ENCODE measurements at places on chromosomes 7 and 10.

- no peak for DNase-seq
Observed at GRCh38 chr7:68276725-68277124, 1280.1 kb downstream of the TYW1 start.

DNA sequence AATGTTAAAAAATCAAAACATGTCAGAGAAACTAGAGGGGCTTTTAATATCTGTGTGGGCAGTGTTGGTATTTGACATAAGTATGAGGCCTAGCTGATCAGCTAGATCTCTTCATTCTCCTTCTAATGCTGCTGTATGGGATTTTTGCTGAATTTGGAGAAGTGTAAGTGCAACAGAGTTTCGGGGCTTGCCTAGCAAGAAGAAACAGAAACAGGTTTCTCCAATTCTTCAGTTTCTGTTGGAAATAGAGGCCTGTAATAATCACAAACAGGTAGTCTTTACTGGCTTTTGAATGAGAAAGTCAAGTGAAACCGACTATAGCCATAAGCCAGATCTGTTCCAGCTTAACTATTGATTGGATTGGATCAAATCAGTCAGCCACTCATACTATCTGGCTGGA is 96.4 kb upstream of the PCLO start:
- no peak for DNase-seq

DNA sequence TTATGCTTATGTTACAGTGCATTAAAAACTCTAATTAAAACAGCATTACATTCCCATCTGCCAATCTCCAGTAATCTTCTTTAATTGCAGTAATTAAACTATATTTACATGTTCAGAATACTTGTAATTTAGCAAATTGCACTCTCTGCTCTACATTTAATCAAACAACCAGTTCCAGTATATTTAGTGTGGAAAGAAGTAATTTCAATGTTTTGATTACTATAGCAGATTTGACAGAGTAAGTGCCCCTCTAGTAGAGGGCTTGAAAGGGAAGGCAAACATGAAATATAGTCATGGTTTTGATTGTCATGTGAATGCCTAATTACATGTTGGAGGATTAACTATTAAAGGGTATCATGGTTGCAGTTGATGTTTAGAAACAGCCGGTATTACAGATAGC is 739.7 kb downstream of the AUTS2 start:
- DNase-seq, result no peak

DNA sequence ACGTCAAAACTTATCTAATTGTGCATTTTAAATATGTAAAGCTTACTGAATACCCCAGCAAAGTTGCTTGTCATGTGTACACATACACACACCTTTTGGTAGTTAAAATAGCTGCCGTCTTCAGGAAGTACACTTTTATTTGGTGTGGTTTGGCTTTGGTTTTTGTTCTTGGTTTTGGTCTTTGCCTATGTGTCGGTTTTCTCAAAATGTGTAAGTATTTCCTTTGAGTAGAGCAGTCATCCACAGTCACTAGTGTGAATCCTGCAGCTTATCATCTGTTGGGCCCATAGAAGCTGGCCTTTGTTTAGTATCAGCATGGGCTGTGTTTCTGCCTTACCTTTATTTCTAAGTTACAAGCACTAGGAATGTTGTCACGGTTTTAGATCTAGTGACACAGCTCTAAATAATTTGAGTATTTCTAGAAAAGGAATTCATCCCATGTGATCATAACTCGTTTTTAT is 35.3 kb downstream of the NET1 start:
- DNase-seq, result no peak

DNA sequence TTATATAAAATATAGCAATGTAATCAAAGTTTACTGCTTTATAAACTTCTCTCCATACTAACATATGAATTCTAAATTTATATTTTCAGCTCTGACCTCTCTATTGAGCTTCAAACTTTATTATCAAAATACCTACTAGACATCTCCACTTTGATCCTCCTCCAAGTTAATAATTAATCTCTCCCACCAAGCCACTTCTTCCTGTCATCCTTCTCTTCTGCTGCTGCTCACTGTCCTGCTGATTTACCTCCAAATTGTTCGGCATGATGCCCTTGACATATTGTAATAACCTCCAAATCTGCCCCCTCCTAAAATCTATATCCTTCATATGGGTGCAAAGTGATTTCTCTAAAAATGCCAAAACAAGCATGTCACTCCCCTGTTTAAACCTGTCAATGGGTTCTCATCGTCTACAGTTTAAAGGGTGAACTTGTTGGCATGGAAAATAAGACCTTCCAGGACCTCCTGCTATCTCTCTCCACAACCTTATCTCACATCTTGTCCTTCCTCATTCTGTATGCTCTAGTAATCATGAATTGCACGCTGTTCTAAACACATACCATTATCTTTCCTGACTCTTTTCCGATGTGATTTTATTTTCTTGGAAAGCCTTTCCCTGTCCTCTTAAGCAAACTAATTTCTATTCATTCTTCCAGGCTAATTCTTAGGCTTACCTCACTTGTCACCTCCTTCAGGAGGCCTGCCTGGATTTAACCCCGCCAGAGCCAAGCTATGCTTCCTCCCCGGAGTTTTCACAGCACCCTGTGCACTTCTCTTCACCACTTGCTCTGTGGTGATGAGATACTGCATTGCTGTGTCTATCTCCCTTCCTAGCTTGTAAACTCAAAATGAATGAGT is 52.1 kb upstream of the STK17A start:
- no peak for DNase-seq

DNA sequence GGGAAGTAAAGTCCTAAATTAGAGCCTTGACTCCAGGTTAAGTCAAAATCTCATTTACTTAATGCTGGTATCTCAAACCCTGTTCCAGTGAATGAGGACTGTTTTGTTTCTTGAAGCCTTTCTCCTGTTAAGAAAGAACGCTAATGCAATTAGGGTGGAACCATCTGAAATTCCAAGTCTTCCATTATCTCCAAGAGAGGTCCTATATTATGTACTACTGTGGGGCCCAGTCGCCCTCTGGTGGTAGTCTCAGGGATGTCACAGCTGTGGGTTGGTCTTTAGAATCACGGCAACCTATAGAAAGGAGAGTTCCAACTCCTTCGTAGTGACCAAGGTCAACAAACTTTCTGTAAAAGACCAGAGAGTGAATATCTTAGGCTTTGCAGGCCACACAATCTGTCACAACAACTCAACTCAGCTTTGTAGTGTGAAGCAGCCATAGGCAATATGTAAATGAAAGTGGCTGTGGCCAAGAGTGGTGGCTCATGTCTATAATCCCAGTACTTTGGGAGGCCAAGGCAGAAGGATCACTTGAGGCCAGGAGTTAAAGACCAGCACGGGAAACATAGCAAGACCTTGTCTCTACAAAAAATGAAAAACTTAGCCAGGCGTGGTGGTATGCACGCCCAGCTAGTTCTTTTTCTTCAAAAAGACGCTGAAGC is 9.3 kb downstream of the RPP38 start:
- DNase-seq, result no peak

DNA sequence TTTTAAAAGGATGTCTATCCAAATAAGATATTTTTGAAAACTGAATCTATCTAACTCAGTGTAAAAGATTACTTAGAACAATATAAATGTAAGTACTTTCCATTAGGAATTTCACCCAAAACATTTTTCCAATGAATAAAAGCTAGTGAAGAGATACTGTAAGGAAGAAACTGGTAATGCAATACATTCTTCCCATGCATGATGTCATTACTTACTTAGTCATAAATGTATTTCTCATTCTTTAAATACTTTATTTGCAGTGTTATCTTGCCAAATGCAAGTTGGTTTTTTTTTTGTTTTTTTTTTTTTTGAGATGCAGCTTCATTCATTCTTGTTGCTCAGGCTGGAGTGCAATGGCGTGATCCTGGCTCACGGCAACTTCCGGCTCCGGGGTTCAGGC is 265.6 kb downstream of the PHF14 start:
- no peak for DNase-seq

DNA sequence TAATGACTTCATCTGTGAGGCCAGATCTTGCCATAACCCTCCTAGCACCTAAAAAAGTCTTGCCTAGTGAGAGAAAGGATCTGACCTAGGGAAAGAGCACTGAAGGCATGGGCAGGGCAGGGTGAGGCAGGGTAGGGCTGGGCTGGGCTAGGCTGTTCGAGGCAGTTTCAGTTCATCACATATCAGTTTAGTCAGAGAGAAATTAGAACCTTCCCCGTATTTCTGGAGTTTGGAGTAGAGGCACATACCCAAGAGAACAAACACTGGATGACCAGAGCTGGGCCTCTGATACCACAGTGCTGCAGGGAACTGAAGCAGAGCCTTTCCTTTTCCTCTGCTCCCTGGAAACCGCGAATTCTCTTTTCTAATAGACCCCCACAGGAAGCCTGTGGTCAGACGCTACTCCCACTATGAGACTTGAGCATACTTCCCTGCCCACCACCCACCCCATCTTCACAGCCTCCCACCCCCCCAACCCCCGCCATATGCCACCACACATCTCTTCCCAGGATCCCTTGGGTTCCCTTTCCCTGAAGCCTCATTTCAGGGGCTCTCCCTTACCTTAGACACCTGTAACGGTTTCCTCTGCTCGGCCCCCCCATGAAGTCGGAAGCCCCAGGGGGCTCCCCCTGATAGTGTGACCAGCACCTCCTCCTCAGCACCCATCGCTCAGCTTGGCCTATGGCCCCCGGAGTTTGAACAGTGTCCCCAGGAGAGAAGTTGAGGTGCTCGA is 406 bp downstream of the SYNPO2L start:
- no peak for DNase-seq

DNA sequence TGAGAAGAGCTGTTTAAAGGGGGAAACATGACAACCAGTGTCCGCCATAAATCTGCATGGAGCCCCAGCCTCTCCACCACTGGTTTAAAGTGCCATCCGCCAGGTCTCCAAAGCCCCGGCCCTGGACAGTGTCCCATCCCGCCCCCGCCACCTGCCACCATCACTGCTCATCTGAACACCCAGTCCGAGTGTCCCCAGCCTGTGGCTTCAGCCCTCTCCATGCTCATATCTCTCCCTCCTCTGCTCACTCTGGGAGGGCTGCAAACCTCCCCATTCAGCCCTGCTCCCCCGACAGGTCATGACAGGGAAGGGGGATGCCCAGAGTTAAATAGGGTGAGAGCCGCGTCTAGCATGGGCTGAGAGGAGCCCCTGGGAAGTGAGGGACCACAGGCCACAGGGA is 266.2 kb downstream of the DNAJB6 start:
- no peak for DNase-seq

- DNase-seq, result no peak
Observed at GRCh38 chr10:5896208-5897052, 6.4 kb downstream of the FBH1 start.

DNA sequence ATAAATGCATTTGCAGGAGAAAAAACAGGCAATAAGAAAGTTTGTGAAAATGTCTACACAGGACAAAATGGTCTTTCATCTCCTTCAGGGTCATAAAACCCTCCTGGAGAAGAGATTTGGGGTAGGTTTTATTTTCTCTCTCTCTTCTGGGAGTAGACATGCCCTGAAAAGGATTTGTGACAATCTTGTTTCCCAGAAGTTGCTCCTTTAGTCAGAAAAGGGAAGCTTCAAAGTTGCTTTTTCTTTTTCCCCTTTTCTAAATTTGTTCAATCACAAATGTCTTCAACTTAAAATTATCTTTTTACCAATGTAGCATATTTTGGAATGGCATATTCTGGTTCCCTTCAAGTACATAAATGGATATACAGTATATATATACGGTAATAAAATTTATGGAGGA is 9.4 kb upstream of the ANKRD22 start:
- no peak for DNase-seq

DNA sequence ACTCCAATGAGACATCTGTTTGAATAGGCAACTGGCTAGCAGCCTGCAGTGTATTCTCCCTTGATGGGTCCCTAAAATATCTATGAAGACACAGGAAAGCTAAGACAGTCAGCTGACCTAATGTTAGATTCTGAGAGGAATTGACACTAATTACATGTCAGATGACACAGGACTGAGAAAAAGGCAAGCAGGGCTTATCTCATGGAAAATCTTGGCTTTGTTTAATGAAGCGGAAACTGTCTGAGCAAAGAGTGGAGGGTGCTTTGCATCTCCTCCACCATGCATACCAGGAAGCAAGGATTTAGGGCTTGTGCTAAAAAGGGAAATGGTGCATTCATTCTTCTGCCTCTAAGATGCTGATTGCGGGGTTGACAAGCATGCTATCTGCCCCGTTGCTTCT is 135.5 kb upstream of the GLI3 start:
- DNase-seq, result no peak

GRCh38 chr7:112646783-112647182 is 143.4 kb downstream of the TMEM168 start:
- DNase-seq, result no peak

- DNase-seq, result no peak
Observed at GRCh38 chr10:86024281-86025041, 342.1 kb downstream of the GRID1 start.

DNA sequence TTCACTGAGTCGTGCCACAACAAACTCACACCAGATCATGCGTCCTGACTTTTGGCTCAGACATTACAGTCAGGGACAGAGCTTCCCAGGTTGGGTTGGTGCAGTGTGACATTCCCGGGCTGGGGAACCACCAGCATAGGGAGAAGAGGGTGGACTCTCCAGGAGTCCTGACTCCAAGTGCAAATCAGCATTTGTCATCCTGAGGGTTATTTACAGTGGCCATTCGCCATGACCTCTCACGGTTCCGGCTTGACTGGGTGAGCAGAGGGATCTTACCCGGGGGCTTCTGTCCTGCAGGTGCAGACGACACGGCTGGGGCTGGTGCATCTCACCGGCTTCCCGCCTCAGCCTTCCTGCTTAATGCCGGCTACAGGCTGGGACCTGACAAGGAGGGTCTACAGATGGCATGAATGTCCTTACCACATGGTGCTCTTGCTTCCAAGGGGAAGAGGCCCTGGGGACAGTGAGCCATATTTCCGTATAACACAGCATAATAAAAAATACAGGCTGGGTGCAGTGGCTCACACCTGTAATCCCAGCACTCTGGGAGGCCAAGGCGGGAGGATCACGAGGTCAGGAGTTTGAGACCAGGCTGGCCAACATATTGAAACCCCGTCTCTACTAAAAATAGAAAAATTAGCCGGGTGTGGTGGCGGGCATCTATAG is 12.5 kb upstream of the INTS1 start:
- DNase-seq, result no peak

DNA sequence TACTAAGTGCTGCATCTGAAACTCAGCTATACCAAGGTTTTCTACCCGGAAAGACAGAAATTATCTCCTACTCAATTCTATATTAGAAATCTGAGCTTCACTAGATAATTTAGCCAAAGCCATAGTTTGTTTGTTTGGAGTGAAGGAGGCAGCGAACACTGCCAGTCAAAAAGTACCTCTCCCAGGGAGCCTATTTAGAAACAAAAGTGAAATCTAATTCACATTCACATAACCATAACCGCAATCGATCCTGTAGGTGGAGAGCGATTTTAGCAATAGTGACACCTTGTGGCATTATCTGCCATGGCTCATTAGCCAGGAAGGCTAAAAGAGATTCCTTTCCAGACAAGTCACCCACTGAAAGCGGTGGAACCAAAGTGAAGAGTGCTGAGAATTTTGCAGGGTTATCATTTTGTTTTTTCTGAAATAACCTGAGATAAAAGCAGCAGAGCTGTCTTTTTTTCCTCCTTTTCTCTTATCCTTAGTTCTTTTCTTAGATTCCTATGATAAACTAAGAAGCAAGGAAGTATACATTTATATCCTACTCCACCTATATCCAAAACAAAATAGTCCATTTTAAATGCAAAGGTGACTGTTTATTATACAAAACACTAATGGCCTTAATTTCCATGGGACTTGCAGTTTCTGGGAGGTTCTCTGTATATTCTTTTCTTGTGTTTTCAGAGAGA is 83.7 kb upstream of the BET1 start:
- DNase-seq, result no peak

- DNase-seq, result no peak
Observed at GRCh38 chr10:71648933-71649320, 70.7 kb downstream of the C10orf105 start.

- DNase-seq, result no peak
Observed at GRCh38 chr10:49322371-49323170, 23.6 kb downstream of the C10orf71 start.
